ENCODE measurements at places on chromosomes 7 and 10.

GRCh38 chr7:95405208-95405607 lies 9.0 kb upstream of the PON3 start:
- no peak for DNase-seq

DNA sequence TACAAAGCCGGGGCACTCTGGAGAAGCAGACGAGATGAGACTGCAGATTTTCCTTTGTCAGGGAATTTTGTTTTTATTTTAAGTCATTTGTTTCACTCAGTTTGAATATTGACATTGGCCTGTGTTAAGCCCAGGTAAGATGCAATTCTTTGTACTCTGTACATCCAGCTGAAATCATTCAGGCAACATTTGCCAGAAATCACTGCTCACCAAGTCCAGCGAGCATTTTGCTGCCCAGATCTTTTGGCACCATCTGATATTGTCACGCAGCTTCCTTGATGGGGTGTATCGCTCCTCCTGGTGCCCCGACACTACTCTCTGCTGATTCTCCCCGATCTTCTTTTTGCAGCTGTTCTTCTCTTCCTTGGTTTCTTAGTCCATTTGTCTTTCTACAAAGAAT lies 261.7 kb downstream of the GALNT17 start:
- DNase-seq, result no peak

- DNase-seq, result no peak
Measured at GRCh38 chr7:153433223-153433622, 619.0 kb upstream of the DPP6 start.

DNA sequence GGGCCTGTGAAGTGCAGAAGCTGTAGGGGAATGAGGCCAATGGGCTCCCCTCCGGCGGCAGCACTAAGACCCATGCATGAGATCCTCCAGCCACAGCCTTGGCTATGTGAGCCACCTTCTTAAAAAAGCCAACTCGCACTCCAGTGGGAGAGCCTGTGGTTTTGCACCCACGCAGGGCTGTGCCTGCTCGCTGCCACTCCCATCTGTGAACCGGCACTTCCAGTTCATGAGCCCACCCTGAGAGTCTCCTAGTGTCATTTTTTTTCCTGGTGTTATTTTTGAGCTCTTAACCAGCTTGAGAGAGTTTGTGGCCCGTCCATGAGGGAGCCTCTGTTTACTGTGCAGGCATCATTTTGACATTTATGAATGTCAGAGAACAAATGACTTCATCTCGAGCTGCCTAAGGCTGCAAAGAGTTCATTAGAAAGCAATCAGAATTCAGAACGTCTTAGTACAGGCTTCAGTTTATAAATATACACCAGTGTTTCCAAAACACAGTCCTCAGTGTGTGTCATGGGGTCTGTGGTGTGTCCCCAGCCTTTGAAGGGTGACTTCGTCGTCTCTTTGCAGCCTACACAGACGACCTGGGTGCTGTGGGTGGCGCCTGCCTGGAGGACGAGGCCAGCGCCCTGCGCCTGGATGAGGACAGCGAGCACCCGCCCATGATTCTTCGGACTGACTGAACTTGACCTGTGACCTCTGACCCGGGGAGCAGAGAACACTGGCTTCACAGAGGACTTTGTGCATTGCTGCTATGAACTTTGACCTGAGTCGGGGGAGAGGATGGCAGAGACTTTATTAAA lies 40.4 kb downstream of the WIPI2 start:
- DNase-seq, result peak; percentile 56

DNA sequence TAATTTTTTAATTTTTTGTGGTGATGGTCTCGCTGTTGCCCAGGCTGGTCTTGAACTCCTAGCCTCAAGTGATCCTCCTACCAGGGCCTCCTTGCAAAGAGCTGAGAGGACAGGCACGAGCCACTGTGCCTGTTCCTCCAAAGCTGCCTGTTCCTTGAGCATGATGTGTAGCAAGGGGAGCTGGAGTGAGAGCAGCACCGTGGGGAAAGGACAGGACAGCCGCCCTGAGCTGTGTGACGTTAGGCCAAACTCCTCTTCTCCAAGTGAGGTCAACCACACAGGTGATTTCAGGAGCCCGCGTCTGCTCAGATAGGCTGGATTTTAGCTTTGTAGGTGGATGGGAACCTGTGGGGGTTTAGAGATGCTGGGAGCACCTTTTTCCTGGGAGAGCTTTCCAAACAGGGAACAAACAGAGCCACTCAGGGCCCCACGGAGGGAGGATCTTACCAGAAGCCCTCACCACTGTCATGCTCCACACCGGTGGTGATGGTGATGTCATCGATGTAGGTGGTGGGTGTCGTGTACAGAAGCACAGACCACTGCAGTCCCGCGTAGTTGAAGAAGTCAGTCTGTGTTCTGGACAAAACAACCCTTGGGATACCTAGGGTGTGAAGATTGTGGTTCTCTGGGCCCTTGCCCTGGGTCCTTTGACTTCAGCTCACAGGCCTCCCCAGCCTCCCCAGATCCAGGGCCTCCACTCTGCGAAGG lies 44.8 kb upstream of the ZNF479 start:
- DNase-seq, result no peak

DNA sequence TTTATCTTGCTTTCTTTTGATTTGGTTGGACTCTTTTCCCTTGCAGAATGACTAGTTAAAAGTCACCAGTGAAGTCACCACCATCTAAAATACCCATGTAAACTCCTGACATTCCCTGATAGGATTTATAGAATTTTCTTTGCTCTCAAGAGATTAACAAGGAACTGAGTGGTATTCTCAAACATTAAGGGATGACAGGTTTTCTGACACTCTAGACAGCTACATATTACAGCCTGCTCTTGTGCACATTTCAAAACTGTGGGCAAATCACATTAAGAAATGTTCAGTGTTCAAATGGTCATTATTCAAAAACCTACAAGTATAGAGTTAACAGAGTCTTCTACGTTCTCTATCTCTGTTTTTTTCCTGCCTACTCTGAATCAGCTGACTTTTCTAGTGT lies 15.8 kb upstream of the ACSM6 start:
- no peak for DNase-seq

DNA sequence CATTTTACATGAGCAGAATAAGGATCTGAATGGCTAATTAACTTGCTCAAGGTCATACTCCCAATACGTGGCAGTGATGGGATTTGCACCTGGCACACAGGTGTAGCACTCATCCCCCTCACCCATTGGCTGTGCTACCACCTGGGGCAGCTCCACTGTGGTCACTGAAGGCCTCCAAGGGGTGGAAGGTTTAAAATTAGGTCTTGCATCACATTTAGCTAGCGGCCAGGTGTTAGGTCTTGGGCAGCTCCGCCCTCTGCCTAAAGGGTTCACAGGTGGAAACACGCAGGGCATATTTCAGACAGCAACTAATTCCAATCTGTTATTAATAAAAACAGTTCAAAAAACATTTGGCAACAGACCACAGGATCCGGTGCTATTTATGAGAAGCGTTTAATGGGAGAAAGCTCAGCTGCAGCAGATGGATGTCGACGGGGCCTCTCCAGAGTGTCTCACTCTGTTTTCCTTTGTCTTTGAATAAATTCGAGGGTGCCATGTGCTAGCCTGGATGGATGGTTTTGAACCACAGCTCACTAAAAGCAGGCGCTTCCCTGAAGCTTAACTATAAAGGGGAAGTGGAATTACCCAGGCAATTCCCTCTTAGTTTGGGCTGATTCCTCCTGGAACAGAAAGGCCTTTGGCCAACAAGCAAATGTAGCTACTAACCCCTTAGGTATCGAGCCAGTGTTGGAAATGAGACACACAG lies 1017.6 kb downstream of the TYW1 start:
- DNase-seq, result no peak

DNA sequence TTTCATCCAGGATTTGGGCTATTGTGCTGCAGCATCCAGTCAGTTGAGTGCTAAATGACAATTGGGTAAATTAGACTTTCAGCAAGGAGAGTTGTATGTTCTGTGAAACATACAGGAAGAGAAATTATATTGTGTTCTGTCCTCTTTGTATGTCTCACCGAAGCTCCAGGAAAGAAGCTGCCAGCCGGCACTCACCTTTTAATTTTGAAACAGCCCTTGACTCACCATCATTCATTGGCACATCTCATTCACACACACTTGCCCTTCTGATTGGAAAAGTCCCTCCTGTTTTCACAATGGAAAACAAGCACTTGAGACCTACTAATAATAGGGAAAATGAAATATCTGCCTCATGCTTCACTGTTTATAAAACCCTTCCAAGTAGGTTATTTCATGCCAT lies 495.6 kb downstream of the RPS24 start:
- no peak for DNase-seq

DNA sequence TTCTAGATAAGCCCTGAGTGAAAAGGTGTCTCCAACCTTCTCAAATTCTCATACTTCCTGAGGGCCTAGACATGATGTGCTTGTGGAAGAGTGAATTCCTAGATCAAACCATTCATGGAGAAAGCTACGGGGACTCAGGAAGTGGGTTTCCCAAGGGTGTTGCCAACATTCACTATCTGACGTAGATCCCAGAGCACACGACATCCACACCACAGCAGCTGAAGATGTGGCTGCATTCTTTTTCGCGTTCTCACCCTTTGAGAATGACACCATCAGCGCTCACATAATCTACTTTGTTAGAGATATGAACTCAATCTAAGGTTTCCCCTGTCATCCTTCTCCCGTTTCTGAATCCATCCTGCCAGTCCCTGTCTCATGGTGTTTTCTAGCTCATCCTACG lies 290.8 kb downstream of the DNAJB6 start:
- no peak for DNase-seq

DNA sequence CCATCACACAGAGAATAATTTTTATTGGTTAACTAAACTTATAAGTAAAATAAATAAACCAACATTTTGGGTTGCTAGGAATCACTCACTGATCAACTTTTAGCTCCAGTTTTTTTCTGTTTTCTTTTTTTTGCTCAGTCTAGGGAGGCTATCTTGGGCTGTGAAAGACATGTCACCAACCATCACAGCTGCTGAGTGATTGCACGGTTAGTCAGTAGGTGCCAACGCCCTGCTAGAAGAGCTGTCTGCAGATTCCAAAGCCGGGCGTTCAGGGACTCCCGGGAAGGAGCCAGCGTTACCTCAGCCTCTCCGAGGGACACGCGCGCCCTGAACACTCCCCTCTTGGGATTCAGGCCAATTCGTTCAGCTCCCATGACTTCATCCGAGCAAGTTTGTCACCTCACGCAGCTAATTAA lies 604 bp upstream of the STAM start:
- DNase-seq, result no peak

GRCh38 chr10:86671985-86672710 lies 3.8 kb downstream of the LDB3 start:
- no peak for DNase-seq

DNA sequence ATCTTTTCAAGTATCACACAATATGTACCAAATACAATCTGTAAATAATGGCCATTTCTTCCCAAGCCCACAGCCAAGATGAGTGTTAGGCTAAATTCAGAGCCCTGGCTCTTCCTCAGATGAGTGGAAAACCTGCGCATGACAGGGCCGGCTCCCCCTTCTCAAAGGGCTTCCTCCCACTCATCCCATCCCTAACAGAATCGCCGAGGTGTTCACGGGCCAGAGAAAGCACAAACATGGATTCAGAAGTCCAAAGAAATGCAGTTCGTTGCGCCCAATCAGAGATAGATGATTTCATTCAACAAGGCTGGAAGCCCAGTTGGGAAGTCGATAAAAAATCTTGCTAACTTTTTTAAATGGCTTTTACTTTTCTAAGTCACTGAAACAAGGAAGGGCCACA lies 121.8 kb downstream of the UBE2H start:
- no peak for DNase-seq

GRCh38 chr10:132634241-132634946 lies 96.8 kb downstream of the INPP5A start:
- DNase-seq, result no peak

DNA sequence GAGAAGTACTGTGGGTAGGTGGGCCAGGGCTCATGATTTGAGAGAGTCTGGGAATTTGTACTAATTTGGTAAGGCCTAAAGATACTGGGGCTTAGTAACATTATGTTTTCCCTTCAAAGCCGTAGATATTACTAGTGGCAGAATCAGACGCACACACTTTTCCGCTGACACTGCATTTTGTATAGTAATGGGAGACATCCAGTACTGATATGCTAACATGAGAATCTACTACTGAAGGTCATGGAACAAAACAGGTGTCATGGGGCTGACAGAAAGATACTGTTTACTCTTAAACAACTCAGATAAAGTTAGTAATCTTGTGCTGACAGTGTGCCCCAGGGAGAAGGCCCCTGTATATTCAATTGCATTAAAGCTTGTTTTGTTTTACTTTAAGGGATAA lies 11.1 kb upstream of the GIMAP7 start:
- no peak for DNase-seq

DNA sequence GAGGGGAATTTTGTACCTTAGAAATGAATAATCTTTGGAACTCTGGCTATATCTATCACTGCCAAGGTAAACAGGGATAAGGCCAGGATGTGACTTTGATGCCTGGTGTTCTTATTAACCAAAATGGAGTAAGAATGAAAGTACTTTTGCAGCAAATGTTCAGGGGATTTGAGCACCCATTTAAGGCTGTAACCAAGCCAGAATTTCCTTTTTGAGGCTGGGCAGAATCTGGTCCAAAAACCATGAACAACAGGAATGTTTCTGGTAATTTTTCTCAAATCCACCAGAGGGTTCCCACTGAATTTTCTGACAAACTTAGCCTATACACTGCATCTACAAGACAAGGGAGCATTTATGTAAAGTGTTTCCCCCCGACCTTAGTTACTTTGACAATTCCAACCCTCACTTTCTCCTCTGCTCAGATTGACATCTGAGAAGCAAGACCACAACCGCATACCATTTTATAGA lies 120.6 kb downstream of the BAMBI start:
- DNase-seq, result no peak

- no peak for DNase-seq
Measured at GRCh38 chr10:92810934-92811532, 37.3 kb upstream of the EXOC6 start.

DNA sequence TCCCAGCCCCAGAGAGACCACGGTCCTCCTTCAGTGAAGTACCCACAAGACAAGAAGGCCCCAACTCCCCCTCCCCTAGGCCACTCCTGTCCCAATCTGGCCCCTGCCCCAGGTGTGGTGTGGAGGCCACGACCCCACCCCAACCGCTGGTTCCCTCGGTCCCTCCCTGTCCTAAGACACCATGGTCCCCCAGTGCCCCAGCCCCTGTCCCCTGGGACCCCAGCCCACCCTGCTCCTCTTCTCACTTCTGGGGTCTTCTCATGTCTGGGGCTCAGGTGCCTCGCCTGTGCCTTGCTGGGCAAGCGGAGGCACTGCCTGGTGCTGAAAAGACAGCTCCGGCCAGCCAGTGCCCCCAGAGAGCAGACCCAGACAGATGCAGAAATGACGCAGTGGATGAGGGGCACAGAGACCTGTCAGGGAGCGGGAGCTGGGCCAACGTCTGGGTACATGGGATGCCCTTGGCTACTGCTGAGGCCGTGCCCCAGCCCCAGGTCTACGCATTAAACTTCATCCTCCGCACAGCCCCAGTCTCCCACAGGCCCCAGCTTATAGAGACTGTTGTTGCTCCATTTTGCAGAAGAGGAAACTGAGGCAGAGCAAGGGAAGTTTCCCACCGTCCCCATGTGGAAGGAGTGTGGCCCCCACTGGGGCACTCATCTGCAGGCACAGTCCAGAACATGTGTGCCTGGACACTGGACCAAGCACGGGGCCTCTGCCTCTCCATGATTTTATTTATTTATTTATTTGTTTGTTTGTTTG lies 14.8 kb downstream of the GRIFIN start:
- no peak for DNase-seq

- DNase-seq, result peak; percentile 12
Measured at GRCh38 chr10:86178401-86179152, 188.0 kb downstream of the GRID1 start.

GRCh38 chr7:151126491-151127137 lies 40.3 kb downstream of the AGAP3 start:
- no peak for DNase-seq

GRCh38 chr10:131723297-131724168 lies 177.3 kb upstream of the PPP2R2D start:
- DNase-seq, result no peak

All from inflammatory macrophage treated with lipopolysaccharide for 1 hour (primary cell).